Progenitor cell of endocrine pancreas (in vitro differentiated cells): ENCODE measurements at places on chromosomes 3 and 15. TPM values are rescaled to one million over a fixed set of nuclear protein-coding genes. Genes with fewer than 3 reads are reported as not detected.

- no peak for DNase-seq
- H3K36me3 ChIP-seq: no peaks in the 10 kb centered on the region
- H3K27me3 ChIP-seq: peaks cover 7% of the 10 kb centered on the region
These were observed 20.5 kb upstream of the FRMD5 start for GRCh38 chr15:44215594-44215993.

Gene SH2D7
- total RNA-seq: not detected in 2 replicates

DNA sequence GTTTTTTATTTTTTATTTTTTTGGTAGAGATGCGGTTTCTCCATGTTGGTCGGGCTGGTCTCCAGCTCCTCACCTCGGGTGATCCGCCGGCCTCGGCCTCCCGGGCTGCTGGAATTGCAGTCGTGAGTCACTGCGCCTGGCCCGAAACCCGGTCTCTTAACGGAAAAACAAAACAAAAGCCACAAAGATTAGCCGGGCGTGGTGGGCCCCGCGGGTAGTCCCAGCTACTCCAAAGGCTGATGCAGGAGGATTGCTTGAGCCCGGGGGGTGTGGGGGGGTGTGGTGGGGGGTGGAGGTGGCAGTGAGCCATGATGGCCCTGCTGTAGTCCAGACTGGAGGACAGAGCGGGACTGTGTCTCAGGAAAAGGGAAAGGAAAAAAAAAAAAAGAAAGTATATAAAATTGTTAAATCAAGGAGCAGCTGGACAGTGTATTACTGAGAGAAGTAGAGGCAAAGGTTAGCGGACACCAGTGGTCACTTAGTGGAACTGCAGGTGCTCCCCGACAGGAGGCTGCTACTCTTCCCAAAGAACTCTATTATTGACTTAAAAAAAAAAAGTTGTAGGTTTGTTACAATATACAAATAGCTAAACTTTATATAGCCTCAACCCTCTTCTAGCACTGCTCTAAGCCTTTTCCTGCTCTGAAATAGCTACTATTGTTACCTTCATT, 30.3 kb upstream of the TUBGCP5 start:
- peaks cover 2% of the 10 kb centered on the region for H3K36me3 ChIP-seq
- H3K4me3 ChIP-seq: no peak overlapping the region
- no peak overlapping the region for H3K27ac ChIP-seq
- H3K27me3 ChIP-seq: no peaks in the 10 kb centered on the region
- no peak for DNase-seq

Gene KIF7
- total RNA-seq: 21.8 and 22.8 TPM in 2 replicates

GRCh38 chr3:16252243-16252978, 12.3 kb downstream of the DPH3 start:
- H3K4me1 ChIP-seq: peaks cover 4% of the 10 kb centered on the region
- no peak overlapping the region for H3K4me3 ChIP-seq
- DNase-seq: no peak
- H3K36me3 ChIP-seq: no peaks in the 10 kb centered on the region

DNA sequence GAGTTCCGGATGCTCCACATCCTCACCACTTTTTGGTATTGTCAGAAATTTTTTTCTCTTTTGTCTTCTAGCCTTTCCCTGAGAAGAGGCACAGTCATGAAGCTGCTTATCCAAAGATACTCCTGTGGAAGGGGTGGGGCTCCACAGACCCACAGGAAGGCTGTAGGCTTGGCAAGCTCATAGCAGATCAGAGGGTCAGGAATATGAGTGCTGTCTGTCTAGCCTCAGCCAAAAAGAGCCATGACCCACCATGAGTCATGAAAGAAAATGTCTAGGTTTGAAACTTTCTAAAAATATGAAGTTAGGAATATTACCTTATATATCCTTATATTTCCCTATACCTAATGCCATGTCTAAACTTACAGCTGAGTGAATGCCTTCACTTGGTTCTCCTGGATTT, 118.2 kb upstream of the THBS1 start:
- no peaks in the 10 kb centered on the region for H3K4me1 ChIP-seq
- no peak overlapping the region for H3K27ac ChIP-seq
- DNase-seq: no peak
- H3K36me3 ChIP-seq: no peaks in the 10 kb centered on the region

GRCh38 chr3:73624017-73624820, 522 bp downstream of the PDZRN3 start:
- H3K4me1 ChIP-seq: peaks cover 25% of the 10 kb centered on the region
- H3K36me3 ChIP-seq: no peaks in the 10 kb centered on the region
- H3K27me3 ChIP-seq: peaks cover 25% of the 10 kb centered on the region
- peak overlapping the region; percentile 79 for H3K4me3 ChIP-seq
- DNase-seq: peak; percentile 49
- H3K27ac ChIP-seq: no peak overlapping the region

- H3K27me3 ChIP-seq: peaks cover 10% of the 10 kb centered on the region
- no peaks in the 10 kb centered on the region for H3K36me3 ChIP-seq
- DNase-seq: no peak
- no peak overlapping the region for H3K27ac ChIP-seq
These were observed 290.6 kb upstream of the ARHGEF26 start for GRCh38 chr3:153830552-153830951.

Gene HGD
- total RNA-seq: 11.9 and 27.8 TPM in 2 replicates

Gene KCTD6
- 14.8 TPM in 2 replicates for total RNA-seq

GRCh38 chr15:85116925-85117646, 135.4 kb downstream of the PDE8A start:
- H3K36me3 ChIP-seq: peaks cover 4% of the 10 kb centered on the region
- no peaks in the 10 kb centered on the region for H3K4me1 ChIP-seq

DNA sequence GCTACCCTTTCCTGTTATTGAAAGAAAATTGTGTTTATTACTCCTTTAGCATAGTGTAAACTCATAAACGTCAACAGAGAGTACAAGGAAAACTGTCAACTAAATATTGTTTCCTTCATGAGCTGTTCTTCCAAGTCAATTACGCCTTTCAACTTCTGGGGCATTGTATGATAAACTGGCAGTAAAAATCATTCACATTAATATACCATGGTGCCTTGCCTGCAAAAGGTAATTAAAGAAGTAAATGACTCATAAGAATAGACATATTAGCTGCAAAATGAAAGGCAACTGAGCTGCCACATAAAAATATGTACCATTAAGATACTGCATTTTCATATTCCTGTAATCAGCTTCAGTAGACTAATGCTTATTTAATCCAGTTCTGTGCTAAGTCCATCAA, 447.3 kb downstream of the FOXP1 start:
- no peak for DNase-seq
- peaks cover 72% of the 10 kb centered on the region for H3K4me1 ChIP-seq
- peak overlapping the region; percentile 75 for H3K27ac ChIP-seq
- no peaks in the 10 kb centered on the region for H3K27me3 ChIP-seq
- no peak overlapping the region for H3K4me3 ChIP-seq
- H3K36me3 ChIP-seq: peaks cover 3% of the 10 kb centered on the region

DNA sequence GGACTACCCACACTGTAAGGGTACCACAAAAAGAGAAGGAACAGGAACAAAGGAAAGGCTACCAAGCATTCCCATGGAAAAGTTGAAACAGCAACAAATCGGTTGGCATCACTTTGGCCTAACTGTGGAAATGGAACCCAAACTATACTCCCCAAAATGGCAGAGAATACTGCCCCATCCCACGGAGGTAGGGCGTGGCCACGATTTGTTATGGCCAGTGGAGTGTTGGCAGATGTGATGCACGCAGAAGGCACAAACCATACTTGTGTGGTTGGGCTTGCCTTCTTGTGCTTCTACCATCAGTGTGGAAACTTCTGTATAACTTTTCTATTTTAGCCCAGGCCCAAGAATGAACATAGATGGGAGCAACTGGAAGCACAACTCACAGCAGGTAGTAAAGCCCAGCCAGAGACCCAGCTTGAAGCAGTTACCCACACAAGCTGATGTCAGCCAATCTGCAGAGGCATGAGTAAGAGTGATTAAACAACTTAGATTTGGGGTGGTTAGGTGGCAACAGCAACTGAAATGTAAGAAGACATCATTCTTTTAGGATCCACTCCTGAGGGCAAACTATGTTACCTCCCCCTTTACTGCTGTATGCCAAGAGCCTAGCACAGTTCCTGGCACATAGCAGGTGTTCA, 64.1 kb downstream of the BTD start:
- H3K36me3 ChIP-seq: peaks cover 20% of the 10 kb centered on the region
- H3K4me1 ChIP-seq: no peaks in the 10 kb centered on the region
- no peak overlapping the region for H3K4me3 ChIP-seq
- H3K27ac ChIP-seq: no peak overlapping the region

DNA sequence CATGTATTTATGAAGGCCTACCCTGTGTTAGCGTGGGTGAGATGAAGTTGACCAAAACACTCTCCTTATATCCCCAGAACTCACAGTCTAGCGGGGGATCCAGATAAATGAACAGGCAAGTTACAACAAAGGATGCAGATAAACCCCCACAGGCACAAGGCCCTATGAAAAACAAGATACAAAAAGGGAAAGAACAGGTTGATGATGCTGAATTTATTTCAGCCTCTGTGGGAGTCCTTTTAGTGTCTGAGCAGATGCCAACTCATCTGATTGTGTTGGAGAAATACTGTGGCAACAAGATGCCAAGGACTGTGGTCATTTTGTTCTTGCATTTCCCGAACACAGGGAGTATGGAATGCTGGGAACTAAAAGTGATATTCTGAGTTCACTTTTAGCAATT, 300.0 kb downstream of the CHST2 start:
- no peaks in the 10 kb centered on the region for H3K36me3 ChIP-seq
- no peak overlapping the region for H3K27ac ChIP-seq
- H3K4me1 ChIP-seq: no peaks in the 10 kb centered on the region
- H3K4me3 ChIP-seq: no peak overlapping the region

DNA sequence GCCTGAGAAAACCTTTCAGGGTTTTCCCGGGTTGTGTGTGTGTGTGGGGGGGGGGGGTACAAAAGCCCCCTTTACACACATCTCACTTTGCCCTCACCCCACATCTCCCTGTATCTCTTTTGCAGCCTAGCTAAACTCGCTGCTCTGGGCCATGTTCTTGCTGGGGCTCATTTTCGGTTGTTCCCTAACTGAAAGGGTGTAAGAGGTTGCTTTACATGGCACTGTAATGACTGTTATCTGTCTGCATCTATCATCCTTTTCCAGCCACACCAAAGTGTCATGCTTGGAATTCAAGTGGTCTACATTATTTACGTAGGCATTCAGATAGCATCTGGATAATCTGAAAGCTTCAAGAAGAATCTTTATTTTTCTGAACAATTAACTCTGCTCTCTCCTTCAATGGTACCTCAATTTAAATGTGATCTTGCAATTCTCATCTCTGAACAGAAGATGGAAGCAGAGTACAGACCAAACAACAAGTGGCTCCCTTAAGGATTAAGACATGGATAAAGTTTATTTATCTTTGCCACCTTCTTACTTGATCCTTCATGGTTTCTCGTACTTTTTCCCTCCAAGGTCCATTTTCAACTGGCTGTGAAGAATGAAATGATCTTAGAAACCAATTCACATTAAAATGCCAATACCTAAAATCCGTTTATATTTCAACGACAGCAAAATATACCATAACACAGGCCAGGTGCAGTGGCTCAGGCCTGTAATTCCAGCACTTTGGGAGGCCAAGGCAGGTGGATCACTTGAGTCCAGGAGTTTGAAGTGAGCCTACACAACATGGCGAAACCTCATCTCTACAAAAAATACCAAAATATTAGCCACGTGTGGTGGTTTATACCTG, 34.9 kb downstream of the DCLK3 start:
- H3K36me3 ChIP-seq: no peaks in the 10 kb centered on the region
- peaks cover 7% of the 10 kb centered on the region for H3K27me3 ChIP-seq
- no peak overlapping the region for H3K27ac ChIP-seq
- no peak overlapping the region for H3K4me3 ChIP-seq
- H3K4me1 ChIP-seq: peaks cover 17% of the 10 kb centered on the region

GRCh38 chr3:68878322-68878721, 54.0 kb downstream of the TAFA4 start:
- peaks cover 2% of the 10 kb centered on the region for H3K27me3 ChIP-seq
- no peak overlapping the region for H3K27ac ChIP-seq
- no peak for DNase-seq

Gene ASTE1
- 7.7 and 8.6 TPM in 2 replicates for total RNA-seq

Gene TASOR
- 64.2 and 67.6 TPM in 2 replicates for total RNA-seq

DNA sequence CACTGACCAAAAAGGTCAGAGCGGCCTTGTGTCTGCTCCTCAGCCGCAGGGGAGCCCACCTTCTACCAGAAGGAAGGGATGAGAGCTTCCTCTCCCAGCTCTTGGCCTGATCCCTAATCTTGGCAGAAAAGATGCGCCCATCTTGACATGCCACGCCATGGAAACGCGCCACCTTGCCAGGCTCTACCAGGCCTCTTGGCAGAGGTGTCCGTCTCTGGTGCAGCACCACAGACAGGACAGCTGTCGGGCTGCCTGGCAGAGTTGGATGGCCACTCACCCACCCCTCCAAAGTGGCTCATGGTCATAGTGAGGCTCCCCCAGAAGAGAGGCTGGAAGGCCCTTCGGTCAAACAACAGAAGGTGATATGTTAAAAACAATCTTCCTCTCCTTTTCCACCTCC, 105.2 kb downstream of the LIPC start:
- H3K27me3 ChIP-seq: peaks cover 31% of the 10 kb centered on the region
- no peak overlapping the region for H3K4me3 ChIP-seq
- H3K4me1 ChIP-seq: peaks cover 20% of the 10 kb centered on the region

DNA sequence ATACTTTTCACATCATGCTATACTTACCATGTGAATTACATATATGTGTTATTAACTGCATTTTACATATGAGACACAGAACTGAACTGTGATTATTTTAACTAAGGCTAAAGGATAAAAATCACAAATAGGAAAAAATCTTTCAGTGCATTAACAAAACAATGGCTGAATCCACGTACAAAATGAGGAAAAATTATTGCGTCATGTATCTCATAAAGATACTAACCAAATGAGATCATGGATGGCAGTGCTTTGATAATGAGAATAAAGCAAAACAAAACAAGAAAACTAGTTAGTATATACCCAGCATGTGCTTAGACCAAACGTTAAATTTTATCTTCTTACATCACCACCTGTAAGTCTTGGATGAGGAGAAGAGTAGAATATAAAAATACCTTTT, 66.0 kb downstream of the SCAPER start:
- peaks cover 11% of the 10 kb centered on the region for H3K36me3 ChIP-seq
- no peaks in the 10 kb centered on the region for H3K27me3 ChIP-seq
- H3K27ac ChIP-seq: no peak overlapping the region
- DNase-seq: no peak
- H3K4me3 ChIP-seq: no peak overlapping the region
- H3K4me1 ChIP-seq: no peaks in the 10 kb centered on the region

Gene ANXA2
- 311 and 366 TPM in 2 replicates for total RNA-seq

Gene P2RY14
- not detected in 2 replicates for total RNA-seq

GRCh38 chr15:68303560-68304436, 26.3 kb downstream of the FEM1B start:
- peaks cover 3% of the 10 kb centered on the region for H3K4me1 ChIP-seq
- H3K4me3 ChIP-seq: no peak overlapping the region
- H3K27me3 ChIP-seq: no peaks in the 10 kb centered on the region

DNA sequence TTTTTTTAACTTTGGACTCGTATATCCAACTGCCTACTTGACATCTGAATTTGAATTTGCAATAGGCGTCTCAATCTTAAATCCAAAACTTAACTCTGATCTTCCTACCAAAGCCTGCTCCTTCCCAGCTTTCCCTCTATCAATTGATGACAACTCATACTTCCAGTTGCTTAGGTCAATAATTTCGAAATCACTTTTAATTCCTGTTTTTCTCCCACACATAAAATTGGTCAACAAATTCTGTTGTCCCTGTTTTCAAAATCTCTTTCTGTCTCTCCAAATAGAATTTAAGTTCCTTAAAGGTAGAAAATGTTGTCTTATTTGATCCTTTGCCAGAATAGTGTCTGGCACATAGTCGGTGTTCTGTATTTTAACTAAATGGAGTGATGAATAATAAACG, 332.4 kb downstream of the SATB1 start:
- H3K4me3 ChIP-seq: no peak overlapping the region
- no peak for DNase-seq
- H3K4me1 ChIP-seq: peaks cover 2% of the 10 kb centered on the region
- H3K27me3 ChIP-seq: no peaks in the 10 kb centered on the region
- no peak overlapping the region for H3K27ac ChIP-seq
- peaks cover 8% of the 10 kb centered on the region for H3K36me3 ChIP-seq

Gene FYTTD1
- total RNA-seq: 42.3 and 50.8 TPM in 2 replicates
